Activated CD4-positive, alpha-beta memory T cell treated with anti-CD3 and anti-CD28 coated beads for 36 hours (primary cell): ENCODE measurements at places on chromosomes 16 and 17. TPM values are rescaled to one million over a fixed set of nuclear protein-coding genes. Genes with fewer than 3 reads are reported as not detected.

UTP18 gene
- total RNA-seq = 65.5 TPM

DNA sequence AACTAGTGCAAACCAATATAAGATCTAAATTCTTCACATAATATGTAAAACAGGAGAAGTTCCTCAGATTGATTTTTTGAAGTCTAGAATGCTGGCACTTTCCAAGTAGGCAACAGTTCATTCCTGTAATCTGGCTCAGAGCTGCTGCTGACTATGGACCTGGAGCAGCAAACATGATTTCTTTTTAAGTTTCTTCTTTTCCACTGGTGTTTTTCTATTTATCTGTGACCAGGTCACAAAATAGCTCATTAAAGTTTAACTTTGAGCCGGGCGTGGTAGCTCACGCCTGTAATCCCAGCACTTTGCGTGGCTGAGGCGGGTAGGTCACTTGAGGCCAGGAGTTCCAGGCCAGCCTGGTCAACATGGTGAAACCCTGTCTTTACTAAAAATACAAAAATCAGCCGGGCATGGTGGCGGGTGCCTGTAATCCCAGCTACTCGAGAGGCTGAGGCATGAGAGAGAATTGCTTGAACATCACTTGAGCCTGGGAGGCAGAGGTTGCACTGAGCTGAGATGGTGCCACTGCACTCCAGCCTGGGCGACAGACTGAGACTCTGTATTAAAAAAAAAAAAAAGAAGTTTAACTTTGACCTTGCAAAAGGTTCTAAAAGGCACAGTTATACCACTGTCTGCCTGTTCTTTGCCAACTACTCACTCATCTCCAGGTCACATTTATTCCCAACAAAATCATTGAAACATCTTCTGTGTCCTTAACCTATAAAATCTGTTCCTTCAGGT, 29.4 kb upstream of the SLC13A2 start:
- no peak for DNase-seq
- peaks cover 8% of the 10 kb centered on the region for H3K27me3 ChIP-seq
- no peak overlapping the region for H3K4me3 ChIP-seq
- no peak overlapping the region for H3K27ac ChIP-seq
- H3K4me1 ChIP-seq = no peaks in the 10 kb centered on the region

- no peak overlapping the region for H3K27ac ChIP-seq
- no peaks in the 10 kb centered on the region for H3K27me3 ChIP-seq
- H3K4me1 ChIP-seq = peaks cover 34% of the 10 kb centered on the region
- DNase-seq = no peak
- no peaks in the 10 kb centered on the region for H3K36me3 ChIP-seq
These were observed 19.4 kb downstream of the UNC45B start for GRCh38 chr17:35167046-35167445.

DNA sequence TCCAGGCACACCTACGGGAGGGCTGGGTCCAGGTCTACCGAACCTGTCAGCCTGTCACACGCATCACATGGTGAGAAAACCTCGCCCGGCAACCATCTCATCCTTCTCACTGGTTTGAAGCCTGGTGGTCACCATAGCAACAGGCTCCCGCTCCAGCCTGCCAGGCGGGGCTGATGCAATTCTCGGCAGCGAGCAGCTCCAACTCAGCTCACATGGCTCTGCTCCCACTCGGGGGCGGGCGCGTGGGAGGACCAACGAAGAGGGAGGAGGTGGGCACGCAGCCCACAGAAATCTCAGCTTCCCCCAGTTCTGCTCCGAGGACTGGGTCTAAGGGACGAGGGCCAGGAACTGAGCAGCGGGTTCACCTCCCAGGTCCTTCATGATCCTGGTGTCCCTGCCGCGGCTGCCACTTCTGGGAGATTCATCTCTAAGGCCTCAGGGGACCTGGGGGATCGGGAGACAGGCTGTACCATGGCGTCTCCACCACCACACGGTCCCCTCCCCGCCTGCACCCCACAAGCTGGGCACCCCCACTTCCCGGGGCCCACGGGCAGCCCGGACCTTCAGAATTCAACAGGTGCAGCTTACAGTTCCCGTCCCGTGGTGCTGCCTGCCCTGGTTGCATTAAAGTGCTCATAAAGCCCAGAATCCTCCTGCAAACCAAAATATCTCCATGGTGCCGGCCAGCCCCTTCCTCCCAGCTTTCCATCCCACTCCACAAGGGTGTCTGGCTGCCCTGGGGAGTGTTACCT, 25.8 kb downstream of the ABR start:
- no peak overlapping the region for H3K4me3 ChIP-seq
- no peak overlapping the region for H3K27ac ChIP-seq
- H3K27me3 ChIP-seq = no peaks in the 10 kb centered on the region

PPP1R27 gene
- not detected for total RNA-seq

SOX8 gene
- 2.6 TPM for total RNA-seq

DNA sequence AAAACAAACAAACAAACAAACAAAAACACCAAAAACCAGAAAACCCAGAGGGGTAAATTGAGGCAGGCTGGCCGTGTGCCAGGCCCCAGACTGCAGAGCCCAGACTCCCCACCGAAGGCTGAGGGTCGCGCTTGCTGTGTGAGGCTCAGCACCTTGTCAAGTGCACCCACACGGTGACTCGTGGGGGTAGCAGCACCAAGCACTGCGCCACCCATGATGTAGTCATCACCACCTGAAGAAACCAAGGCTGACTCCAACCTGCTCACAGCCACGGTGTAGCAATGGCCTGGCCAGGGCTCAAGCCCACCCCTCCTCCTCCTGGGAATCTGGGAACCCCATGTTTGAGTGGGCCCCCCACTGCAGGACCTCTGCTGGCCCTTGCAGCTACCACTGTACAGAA, 11.9 kb downstream of the MCRIP1 start:
- H3K4me3 ChIP-seq = no peak overlapping the region
- peaks cover 5% of the 10 kb centered on the region for H3K36me3 ChIP-seq
- peaks cover 3% of the 10 kb centered on the region for H3K4me1 ChIP-seq
- DNase-seq = no peak

CCDC78 gene
- total RNA-seq = 3.3 TPM

DNA sequence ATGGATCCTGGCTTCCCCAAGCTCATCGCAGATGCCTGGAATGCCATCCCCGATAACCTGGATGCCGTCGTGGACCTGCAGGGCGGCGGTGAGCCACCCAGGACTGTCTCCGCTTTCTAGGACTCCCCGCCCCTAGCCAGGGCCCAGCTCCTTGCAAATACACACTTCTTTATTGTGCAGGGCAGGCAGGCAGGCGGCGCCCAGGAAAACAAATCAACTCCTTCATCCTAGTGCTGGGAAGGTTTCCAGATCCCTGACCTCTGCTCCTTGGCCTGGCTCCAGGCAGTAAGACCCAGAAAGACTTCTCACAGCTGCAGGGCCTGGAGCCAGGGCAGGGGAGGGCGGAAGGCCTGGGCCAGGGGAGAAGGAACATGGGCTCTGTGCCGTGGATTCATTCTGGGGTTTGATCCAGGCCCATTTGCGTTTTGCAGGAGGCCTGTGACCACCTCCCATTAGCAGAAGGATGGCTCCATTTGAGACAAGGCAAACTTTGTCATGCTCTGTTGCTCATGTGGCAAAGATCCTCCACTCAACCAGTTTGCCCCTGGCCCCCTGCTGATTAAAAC, 6.0 kb upstream of the LPCAT2 start:
- DNase-seq = no peak
- peaks cover 11% of the 10 kb centered on the region for H3K4me1 ChIP-seq

TMEM186 gene
- 16.0 TPM for total RNA-seq

GRCh38 chr17:44911133-44912001, 3.9 kb downstream of the GFAP start:
- H3K4me1 ChIP-seq = peaks cover 6% of the 10 kb centered on the region
- H3K36me3 ChIP-seq = no peaks in the 10 kb centered on the region
- peaks cover 24% of the 10 kb centered on the region for H3K27me3 ChIP-seq
- DNase-seq = peak; percentile 70

- no peaks in the 10 kb centered on the region for H3K4me1 ChIP-seq
- no peaks in the 10 kb centered on the region for H3K27me3 ChIP-seq
- DNase-seq = no peak
These were observed 143.9 kb downstream of the KCNJ2 start for GRCh38 chr17:70313086-70313852.

- H3K4me3 ChIP-seq = no peak overlapping the region
- H3K27ac ChIP-seq = no peak overlapping the region
- H3K27me3 ChIP-seq = peaks cover 1% of the 10 kb centered on the region
- H3K36me3 ChIP-seq = no peaks in the 10 kb centered on the region
- no peak for DNase-seq
- no peaks in the 10 kb centered on the region for H3K4me1 ChIP-seq
These were observed 150.4 kb upstream of the IRX5 start for GRCh38 chr16:54780266-54780665.

TBC1D3D gene
- total RNA-seq = 0.53 TPM

BCO1 gene
- not detected for total RNA-seq

FAAP100 gene
- 39.7 TPM for total RNA-seq

CCL8 gene
- total RNA-seq = not detected

RNF112 gene
- total RNA-seq = 0.86 TPM

DNA sequence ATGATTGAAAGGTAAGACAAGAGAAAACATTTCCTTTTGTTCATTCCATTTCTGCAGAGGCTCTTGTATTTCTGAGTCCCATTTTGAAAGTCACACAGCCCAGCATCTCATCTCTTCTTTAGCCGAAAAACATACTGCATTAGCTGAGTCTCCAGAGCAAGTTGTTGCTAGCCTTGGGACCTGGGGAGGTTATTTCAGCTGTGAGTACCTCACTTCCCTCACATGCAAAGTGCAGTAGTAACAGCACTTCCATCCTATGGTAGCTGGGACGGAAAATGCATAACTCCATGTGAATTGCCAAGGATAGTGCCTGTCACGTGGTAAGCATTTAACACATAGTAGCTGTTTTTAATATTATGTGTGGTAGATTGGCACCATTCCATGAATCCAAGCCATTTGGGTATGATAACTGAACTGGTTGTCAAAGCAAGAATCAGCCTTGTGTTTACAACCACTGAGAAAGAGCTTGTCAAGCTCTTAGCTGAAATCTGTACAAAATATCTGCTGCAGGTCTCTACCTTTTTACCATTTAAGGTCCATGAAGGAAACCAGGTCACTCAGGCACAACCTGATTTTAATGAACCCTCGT, 345.7 kb downstream of the CDH13 start:
- H3K4me3 ChIP-seq = no peak overlapping the region
- H3K27ac ChIP-seq = no peak overlapping the region
- no peak for DNase-seq
- no peaks in the 10 kb centered on the region for H3K36me3 ChIP-seq

AXIN1 gene
- 20.5 TPM for total RNA-seq

DNA sequence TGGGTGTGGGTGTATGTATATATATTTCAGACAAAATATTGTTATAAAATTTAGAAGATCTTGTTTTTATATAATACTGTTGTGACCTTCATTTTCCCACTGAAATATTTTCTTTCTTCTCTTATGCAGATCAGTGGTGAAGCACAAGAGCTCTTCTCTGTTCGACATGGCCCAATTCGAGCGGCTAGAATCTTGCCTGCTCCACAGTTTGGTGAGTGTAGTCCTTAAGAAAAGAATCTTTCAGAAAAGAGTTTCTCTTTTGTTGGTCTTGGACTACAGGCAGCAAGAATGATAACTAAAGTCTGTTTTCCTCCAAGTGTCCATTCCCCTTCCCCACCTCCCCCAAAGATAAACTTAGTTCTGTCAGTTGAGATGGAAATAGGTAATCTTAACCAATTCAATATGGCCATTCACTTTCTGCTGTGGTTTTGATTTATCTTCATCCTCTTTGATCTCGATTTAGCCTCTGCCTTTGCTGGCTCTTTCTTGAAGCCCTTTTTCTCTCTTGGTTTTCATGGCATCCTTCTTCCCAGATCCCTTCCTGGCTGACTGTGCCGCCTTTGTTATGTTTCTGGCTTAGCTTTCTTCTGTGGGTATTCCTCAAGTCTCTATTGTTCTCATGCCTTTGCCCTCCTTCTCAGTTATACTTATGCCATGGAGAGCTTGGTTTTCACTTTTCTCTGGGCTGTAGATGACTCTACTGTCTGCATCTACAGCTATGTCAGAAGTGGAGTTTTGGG, 69.6 kb downstream of the BCAS3 start:
- no peak overlapping the region for H3K27ac ChIP-seq
- no peaks in the 10 kb centered on the region for H3K36me3 ChIP-seq
- no peak for DNase-seq
- H3K4me3 ChIP-seq = no peak overlapping the region
- no peaks in the 10 kb centered on the region for H3K27me3 ChIP-seq

GH2 gene
- total RNA-seq = not detected

- H3K4me3 ChIP-seq = no peak overlapping the region
- H3K27me3 ChIP-seq = no peaks in the 10 kb centered on the region
- no peaks in the 10 kb centered on the region for H3K4me1 ChIP-seq
These were observed 45.3 kb downstream of the JPH3 start for GRCh38 chr16:87647431-87648185.

GRCh38 chr17:74218436-74218835, 5.1 kb downstream of the TTYH2 start:
- peaks cover 23% of the 10 kb centered on the region for H3K4me1 ChIP-seq
- DNase-seq = no peak
- no peaks in the 10 kb centered on the region for H3K27me3 ChIP-seq
- peaks cover 12% of the 10 kb centered on the region for H3K36me3 ChIP-seq
- H3K4me3 ChIP-seq = no peak overlapping the region
- no peak overlapping the region for H3K27ac ChIP-seq

- H3K4me3 ChIP-seq = no peak overlapping the region
- no peak for DNase-seq
- H3K4me1 ChIP-seq = no peaks in the 10 kb centered on the region
- peaks cover 2% of the 10 kb centered on the region for H3K36me3 ChIP-seq
- no peak overlapping the region for H3K27ac ChIP-seq
These were observed 132.2 kb upstream of the NACA2 start for GRCh38 chr17:61723183-61723582.

DNA sequence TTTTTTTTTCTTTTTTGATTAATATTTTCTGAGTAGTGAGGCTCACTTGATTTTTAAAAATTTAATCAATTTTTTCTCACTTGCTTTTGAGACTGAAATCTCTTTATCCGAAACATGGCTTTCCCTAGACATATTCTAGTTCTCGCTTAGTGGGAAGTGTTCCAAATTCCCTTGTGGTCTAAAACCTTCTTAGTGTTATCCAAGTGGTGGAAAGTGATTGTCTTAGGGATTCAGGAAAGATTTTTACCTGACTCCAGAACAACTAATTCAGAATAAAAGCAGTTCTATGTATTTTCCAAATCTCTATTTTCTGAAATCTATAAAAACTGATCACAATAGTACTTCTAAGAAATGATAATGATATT, 178.8 kb downstream of the MAP2K6 start:
- H3K36me3 ChIP-seq = no peaks in the 10 kb centered on the region
- no peak overlapping the region for H3K27ac ChIP-seq
- H3K27me3 ChIP-seq = peaks cover 2% of the 10 kb centered on the region
- no peak overlapping the region for H3K4me3 ChIP-seq
- no peak for DNase-seq
